Astrocyte (in vitro differentiated cells and primary cell): ENCODE measurements at places on chromosomes 5 and 9. TPM values are rescaled to one million over a fixed set of nuclear protein-coding genes. Genes with fewer than 3 reads are reported as not detected.

Gene PCDHGA10
- 34.0 and 41.6 TPM in 2 replicates for total RNA-seq

Gene IRX2
- total RNA-seq: 6.7 and 7.0 TPM in 2 replicates

Gene PCDHGB6
- 18.4 and 19.9 TPM in 2 replicates for total RNA-seq

Gene EGFL7
- total RNA-seq: 12.3 and 15.5 TPM in 2 replicates

Gene GTF3C5
- total RNA-seq: 46.4 and 49.9 TPM in 2 replicates

Gene KCNV2
- not detected in 2 replicates for total RNA-seq

Gene PCDHA8
- total RNA-seq: 0.99 and 1.0 TPM in 2 replicates

Gene ENTPD2
- 0.14 and 0.55 TPM in 2 replicates for total RNA-seq

Gene ELP1
- total RNA-seq: 20.7 and 23.4 TPM in 2 replicates

Gene IL9
- not detected in 2 replicates for total RNA-seq

Gene ARL10
- 13.2 and 14.3 TPM in 2 replicates for total RNA-seq

Gene RHOBTB3
- 65.7 and 73.8 TPM in 2 replicates for total RNA-seq

Gene TAF11L10
- not detected in 2 replicates for total RNA-seq

DNA sequence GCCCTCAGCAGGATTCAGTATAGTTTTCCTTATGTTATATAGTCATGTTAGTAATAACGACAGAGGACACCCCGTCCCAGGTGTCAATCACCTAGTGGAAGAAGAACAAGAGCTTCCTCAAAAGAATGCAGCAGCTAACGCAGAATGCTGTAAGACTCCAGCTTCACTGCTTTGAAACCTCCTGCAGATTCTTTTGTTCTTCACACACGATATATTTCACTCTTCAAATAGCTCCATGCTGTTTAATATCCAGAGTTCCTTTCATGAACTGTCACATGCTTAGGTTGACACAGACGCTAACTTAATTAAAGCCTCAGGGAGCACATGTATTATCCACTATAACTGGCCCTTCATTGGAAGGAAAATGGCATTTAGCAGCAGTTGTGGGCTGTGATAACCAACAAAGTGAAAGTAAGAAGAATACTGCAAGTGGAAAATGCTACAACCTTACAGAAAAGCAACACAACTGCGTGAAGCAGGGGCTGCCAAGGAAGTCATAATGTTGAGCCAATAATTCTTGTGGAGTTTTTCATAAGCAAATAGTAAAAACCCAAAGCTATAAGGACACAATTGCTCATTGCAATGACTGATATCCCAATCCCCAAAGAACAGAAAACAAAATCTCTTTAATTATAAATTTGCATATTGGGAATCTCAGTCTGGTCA, 387.5 kb downstream of the PLK2 start:
- H3K27me3 ChIP-seq: no peaks in the 10 kb centered on the region
- no peak overlapping the region for H3K27ac ChIP-seq
- H3K36me3 ChIP-seq: no peaks in the 10 kb centered on the region
- H3K4me3 ChIP-seq: no peak overlapping the region
- DNase-seq: no peak
- H3K4me1 ChIP-seq: peaks cover 3% of the 10 kb centered on the region

DNA sequence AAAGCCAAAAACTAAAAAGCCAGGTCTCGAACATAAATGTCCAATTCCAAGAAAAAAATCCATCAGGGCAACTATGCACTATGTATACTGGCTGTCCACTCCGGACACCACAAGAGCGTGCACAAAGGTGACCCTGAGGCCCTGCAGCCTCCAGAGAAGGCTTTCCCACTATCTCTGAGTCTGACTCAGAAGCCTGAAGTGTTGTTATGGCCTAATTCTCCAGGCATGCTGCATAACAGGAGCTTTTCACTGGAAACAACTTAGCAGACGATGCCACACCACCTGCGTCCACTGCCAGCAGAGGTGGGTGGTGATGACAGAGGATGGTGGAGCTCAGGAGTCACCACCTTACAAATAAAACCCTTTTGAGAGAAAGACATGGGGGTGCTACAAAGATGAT, 63.7 kb downstream of the HABP4 start:
- H3K36me3 ChIP-seq: peaks cover 4% of the 10 kb centered on the region
- H3K4me1 ChIP-seq: peaks cover 7% of the 10 kb centered on the region
- peak; percentile 89 for DNase-seq
- no peaks in the 10 kb centered on the region for H3K27me3 ChIP-seq
- H3K4me3 ChIP-seq: no peak overlapping the region
- peak overlapping the region; percentile 51 for H3K27ac ChIP-seq

DNA sequence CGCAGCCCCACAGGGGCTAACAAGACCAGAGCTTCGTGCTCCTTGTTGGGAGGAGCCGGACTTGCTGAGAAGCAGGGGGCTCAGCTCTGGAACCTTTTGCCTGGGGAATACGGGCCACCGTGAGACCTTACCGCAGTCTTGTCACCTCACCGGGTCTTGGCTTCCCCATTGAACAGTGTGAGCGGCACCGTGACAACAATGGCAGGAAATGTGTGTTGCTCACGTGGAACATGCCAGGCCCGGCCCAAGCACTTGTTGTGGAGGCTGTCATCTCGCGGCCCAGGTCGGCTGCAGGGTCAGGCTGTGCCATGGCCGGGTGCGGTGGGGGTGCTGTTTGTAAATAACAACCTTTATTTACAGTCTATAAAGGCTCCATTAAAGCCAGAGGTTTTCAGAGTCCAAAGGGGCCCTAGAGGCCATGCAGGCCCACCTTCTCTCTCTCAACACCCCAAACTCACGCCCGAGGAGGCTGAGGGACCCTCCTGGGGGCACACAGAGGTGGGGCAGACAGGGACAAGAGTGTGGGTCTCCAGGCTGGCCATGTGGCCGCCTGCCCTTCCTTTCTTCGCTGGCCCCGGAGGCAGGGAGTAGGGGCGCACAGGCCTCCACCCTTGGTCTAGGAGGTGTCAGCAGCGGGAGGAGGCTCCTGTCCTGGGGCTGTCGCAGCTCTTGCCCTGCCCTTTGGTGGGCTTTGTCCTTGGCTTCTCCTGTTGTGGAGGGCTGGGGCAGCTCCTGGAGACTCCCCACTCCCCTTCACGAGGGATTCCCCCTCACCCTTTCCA, 79.7 kb downstream of the TSPAN17 start:
- no peak for DNase-seq
- H3K27ac ChIP-seq: no peak overlapping the region
- no peaks in the 10 kb centered on the region for H3K4me1 ChIP-seq

DNA sequence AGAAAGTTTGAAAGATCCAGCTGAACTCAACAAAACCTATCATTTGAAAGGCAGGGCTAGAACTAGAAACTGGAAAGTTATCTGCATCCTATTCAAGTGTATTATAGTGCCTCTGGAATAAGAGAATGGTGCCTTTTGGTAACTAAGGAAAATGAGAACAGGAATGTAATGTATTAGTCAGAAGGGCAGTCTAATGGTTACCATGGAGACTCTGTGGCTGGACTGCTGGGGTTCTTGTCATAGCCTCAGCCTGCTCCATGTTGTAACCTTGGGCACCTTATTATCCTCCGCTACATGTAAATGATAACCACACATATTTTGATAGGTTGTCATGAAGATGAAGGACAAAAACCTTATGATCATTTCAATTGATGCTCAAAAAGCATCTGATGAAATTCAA, 24.6 kb upstream of the IFNB1 start:
- H3K4me1 ChIP-seq: no peaks in the 10 kb centered on the region
- no peak overlapping the region for H3K27ac ChIP-seq
- no peaks in the 10 kb centered on the region for H3K36me3 ChIP-seq
- no peaks in the 10 kb centered on the region for H3K27me3 ChIP-seq
- DNase-seq: peak; percentile 9

- H3K4me1 ChIP-seq: no peaks in the 10 kb centered on the region
- no peak overlapping the region for H3K27ac ChIP-seq
- H3K27me3 ChIP-seq: no peaks in the 10 kb centered on the region
- H3K4me3 ChIP-seq: no peak overlapping the region
- DNase-seq: no peak
These were observed 382.6 kb downstream of the RASEF start for GRCh38 chr9:82680179-82680935.

DNA sequence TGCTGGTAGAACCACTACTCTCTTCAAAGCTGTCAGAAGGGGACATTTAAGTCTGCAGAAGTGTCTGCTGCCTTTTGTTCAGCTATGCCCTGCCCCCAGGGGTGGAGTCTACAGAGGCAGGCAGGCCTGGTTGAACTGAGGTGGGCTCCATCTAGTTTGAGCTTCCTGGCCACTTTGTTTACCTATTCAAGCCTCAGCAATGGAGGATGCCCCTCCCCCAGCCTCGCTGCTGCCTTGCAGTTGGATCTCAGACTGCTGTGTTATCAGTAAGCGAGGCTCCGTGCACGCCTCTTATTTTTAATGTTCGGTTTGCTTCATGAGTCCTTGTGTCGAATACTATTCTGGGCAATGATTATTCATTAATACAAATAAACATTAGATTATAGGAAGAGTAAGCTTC, 3.1 kb upstream of the SLC27A6 start:
- no peaks in the 10 kb centered on the region for H3K36me3 ChIP-seq
- H3K4me3 ChIP-seq: no peak overlapping the region
- no peaks in the 10 kb centered on the region for H3K4me1 ChIP-seq
- peaks cover 4% of the 10 kb centered on the region for H3K27me3 ChIP-seq

GRCh38 chr9:29322240-29322639, 1749.0 kb upstream of the C9orf72 start:
- H3K27ac ChIP-seq: no peak overlapping the region
- DNase-seq: no peak
- H3K27me3 ChIP-seq: no peaks in the 10 kb centered on the region
- no peaks in the 10 kb centered on the region for H3K36me3 ChIP-seq
- H3K4me3 ChIP-seq: no peak overlapping the region
- no peaks in the 10 kb centered on the region for H3K4me1 ChIP-seq

DNA sequence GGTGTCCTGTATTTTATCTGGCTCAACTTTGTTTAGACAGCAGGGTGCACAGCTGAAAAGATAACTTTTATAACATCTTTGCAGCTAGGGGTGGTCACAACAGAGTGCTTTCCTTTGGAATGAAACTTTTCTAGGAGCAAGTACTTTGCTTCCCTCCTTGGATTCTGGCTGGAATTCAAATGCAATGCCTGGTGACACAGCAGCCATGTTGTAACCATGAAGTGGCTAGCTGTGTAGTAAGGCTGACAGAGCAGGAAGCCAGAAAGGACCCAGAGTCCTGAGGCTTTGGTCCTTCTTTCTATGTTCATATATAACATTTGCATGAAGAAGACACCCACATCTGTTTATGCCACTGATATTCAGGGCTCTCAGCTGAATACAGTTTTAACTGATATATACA, 48.1 kb downstream of the TENT4A start:
- no peak for DNase-seq
- H3K4me1 ChIP-seq: peaks cover 6% of the 10 kb centered on the region
- H3K36me3 ChIP-seq: peaks cover 3% of the 10 kb centered on the region
- H3K27me3 ChIP-seq: no peaks in the 10 kb centered on the region
- no peak overlapping the region for H3K27ac ChIP-seq

- no peak overlapping the region for H3K27ac ChIP-seq
- DNase-seq: no peak
- H3K36me3 ChIP-seq: peaks cover 42% of the 10 kb centered on the region
- peaks cover 23% of the 10 kb centered on the region for H3K4me1 ChIP-seq
- no peak overlapping the region for H3K4me3 ChIP-seq
These were observed 78.3 kb downstream of the TNC start for GRCh38 chr9:115039516-115040120.

DNA sequence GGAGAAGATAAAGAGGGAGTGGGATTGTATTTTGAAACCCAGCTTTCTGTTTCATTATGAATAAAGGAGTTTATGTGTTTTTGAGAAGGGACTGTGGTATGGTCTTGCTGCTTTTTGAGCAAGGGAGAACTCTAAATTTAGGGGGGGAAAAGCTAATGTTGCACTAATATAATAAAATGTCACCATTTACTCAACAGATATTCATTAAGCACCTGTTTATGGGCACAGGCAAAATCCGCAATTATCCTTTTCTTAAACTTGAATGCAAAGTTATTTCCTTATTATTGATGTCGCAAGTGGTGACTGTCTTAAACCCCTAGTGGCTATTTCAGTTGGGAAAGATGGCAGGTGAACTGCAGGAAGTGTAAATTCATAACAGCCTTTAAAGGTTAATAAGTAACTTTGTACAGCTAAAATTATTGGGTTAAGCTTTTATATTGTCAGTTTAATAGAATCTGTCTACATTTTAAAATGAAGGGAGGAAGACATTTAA, 1.5 kb downstream of the CDC42SE2 start:
- H3K27ac ChIP-seq: no peak overlapping the region
- no peaks in the 10 kb centered on the region for H3K27me3 ChIP-seq
- no peaks in the 10 kb centered on the region for H3K36me3 ChIP-seq
- H3K4me1 ChIP-seq: peaks cover 8% of the 10 kb centered on the region
- DNase-seq: no peak
- H3K4me3 ChIP-seq: peak overlapping the region; percentile 91

- H3K4me1 ChIP-seq: peaks cover 29% of the 10 kb centered on the region
- no peaks in the 10 kb centered on the region for H3K36me3 ChIP-seq
- DNase-seq: peak; percentile 97
These were observed 186.0 kb downstream of the GOLPH3 start for GRCh38 chr5:31987985-31988710.

- H3K27me3 ChIP-seq: no peaks in the 10 kb centered on the region
- no peaks in the 10 kb centered on the region for H3K4me1 ChIP-seq
- peak; percentile 57 for DNase-seq
- H3K36me3 ChIP-seq: no peaks in the 10 kb centered on the region
These were observed 546.3 kb downstream of the MAT2B start for GRCh38 chr5:164051745-164052144.

GRCh38 chr5:86542532-86542931, 75.2 kb upstream of the COX7C start:
- no peaks in the 10 kb centered on the region for H3K4me1 ChIP-seq
- H3K4me3 ChIP-seq: no peak overlapping the region
- H3K36me3 ChIP-seq: no peaks in the 10 kb centered on the region
- no peaks in the 10 kb centered on the region for H3K27me3 ChIP-seq
- no peak overlapping the region for H3K27ac ChIP-seq

DNA sequence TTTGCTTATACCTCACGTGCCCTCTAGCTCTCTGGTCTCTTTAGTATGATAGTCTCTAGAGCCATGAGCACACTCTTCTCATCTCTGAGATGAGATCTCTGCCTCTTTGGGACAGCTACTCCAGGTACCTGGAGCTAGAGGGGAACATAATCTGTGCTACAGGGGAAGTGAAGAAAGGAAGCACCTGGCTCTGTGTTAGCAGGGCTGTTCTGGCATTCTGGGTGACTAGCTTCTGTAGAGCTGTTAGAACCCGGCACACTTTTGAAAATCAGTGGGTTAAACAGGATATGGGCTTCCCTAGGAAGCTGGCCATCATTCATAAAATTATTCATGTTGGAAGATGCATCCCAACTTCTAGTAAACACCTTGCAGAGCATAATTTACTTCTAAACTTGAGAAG, 224.8 kb downstream of the MCTP1 start:
- H3K27me3 ChIP-seq: no peaks in the 10 kb centered on the region
- no peak for DNase-seq
- no peak overlapping the region for H3K27ac ChIP-seq
- H3K36me3 ChIP-seq: no peaks in the 10 kb centered on the region
